ENCODE measurements at places on chromosomes 1 and 21. TPM values are rescaled to one million over a fixed set of nuclear protein-coding genes. Genes with fewer than 3 reads are reported as not detected.

- peaks cover 38% of the 10 kb centered on the region for H3K4me1 ChIP-seq
- H3K4me3 ChIP-seq: no peak overlapping the region
- H3K27ac ChIP-seq: no peak overlapping the region
- H3K36me3 ChIP-seq: no peaks in the 10 kb centered on the region
- no peak for DNase-seq
- H3K27me3 ChIP-seq: peaks cover 4% of the 10 kb centered on the region
These were observed 36.6 kb downstream of the FOXO6 start for GRCh38 chr1:41397753-41398330.

GRCh38 chr1:66576645-66577044 is 42.7 kb downstream of the SGIP1 start:
- no peak for DNase-seq
- H3K4me3 ChIP-seq: no peak overlapping the region
- no peak overlapping the region for H3K27ac ChIP-seq
- H3K36me3 ChIP-seq: no peaks in the 10 kb centered on the region
- peaks cover 9% of the 10 kb centered on the region for H3K4me1 ChIP-seq

GRCh38 chr1:221328371-221328770 is 413.5 kb downstream of the DUSP10 start:
- H3K27me3 ChIP-seq: no peaks in the 10 kb centered on the region
- no peak overlapping the region for H3K4me3 ChIP-seq
- no peak for DNase-seq

DNA sequence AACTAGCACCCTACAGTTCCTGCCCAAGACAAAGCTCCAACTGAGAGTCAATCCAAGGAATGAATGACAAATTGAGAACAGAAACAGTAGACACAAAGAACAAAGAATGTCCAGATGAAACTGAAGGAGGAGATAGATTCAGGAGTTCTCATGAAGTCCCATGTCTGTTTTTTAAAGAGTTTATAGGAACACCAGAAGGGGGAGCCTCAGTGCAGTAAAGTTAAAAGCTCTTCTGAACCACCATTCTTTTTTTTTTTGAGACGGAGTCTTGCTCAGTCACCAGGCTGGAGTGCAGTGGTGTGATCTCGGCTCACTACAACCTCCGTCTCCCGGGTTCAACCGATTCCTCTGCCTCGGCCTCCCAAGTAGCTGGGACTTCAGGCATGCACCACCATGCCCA is 323.6 kb downstream of the MRPL39 start:
- no peaks in the 10 kb centered on the region for H3K4me1 ChIP-seq
- no peak for DNase-seq
- no peak overlapping the region for H3K27ac ChIP-seq
- no peaks in the 10 kb centered on the region for H3K36me3 ChIP-seq

GRCh38 chr1:10539411-10540043 is 64.8 kb downstream of the PEX14 start:
- DNase-seq: no peak
- H3K4me1 ChIP-seq: peaks cover 37% of the 10 kb centered on the region
- H3K36me3 ChIP-seq: peaks cover 13% of the 10 kb centered on the region
- H3K4me3 ChIP-seq: no peak overlapping the region
- no peaks in the 10 kb centered on the region for H3K27me3 ChIP-seq
- H3K27ac ChIP-seq: no peak overlapping the region

The GSTM3 gene
- 91.5 TPM for total RNA-seq

The CADM3 gene
- 2.3 TPM for total RNA-seq

The MAEL gene
- total RNA-seq: 6.8 TPM

The RNASEL gene
- 3.3 TPM for total RNA-seq

Measured in heart left ventricle (tissue), 16 donors.